ENCODE measurements at places on chromosomes 3 and 15. TPM values are rescaled to one million over a fixed set of nuclear protein-coding genes. Genes with fewer than 3 reads are reported as not detected.

The FGF7 gene
- total RNA-seq = 13.3 TPM

The TM4SF1 gene
- 48.7 TPM for total RNA-seq

The TSC22D2 gene
- total RNA-seq = 16.7 TPM

DNA sequence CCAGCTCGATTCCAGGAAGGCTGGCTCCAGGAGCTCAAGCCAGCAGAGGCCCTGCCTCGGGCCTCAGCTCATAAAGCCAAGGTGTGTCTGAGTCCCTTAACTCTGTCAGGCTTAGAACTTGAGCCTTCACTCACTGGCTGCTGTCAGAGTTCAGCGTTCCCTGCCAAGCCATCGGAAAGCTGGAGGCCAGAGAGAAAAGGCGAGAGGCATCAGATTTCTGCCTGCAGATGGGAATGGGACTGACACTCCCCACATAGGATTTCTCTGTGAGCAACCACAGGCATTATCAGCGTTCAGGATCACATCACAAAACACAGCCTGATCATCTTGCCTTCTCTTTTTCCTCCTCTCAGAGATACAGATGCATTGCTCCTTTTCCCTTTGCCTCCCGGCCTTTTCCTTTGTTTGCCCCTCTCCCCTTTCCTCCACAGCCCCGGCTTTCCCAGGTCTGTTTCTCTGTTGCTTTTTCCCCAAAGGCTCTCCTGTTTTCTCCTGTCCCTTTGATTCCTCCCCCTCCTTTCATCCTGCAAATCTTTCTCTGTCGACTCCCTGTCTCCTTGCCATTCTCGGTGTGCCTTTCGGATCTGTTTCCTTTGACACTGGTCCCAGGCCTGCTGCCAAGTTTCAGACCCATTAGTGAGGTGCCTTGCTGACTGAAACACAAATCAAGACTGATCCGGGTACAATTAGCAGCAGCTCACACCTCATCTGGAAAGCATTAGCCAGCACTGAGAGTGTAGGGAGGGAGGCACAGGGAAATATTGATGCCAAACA, 44.5 kb upstream of the BOC start:
- no peak for DNase-seq

DNA sequence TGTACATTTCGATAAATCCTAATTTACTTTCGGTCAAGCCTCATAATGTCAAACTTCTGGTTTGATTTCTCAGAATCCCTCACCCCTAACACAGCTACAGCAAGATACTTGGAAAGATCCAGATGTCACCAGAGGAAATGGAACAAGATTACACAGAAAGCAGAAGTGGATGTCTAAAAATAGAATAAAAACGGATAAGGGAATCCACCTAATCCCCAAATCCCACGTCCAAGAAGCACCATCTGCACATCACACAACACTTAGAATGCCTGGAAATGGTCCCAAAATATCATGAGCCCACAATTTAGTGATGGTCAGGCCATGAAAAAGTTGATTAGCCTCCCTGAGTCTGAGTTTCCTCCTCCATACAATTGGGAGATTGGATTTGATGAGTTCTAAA, 61.7 kb downstream of the AGTR1 start:
- DNase-seq = no peak

DNA sequence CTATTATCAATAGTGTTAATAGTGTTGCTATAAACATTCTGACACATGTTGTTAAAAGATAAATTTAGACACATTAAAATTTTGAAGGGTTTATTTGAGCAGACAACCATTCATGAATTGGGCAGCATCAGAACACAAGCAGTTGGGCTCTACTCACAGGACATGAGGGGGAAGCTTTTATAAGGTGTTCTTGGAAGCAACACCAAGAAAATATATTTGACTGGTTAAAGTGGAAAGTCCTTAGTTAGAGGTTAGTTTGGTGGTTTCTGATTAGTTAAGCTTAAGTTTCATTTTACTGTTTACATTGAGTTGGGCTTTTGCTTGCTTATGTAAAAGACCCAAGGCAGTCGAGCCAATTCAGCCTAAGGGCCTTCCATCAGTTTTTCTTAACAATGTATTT, 220.7 kb downstream of the CD47 start:
- DNase-seq = no peak

- no peak for DNase-seq
Measured at GRCh38 chr3:148879256-148879655, 14.2 kb downstream of the CPA3 start.

GRCh38 chr3:37945807-37946530, 44.6 kb upstream of the VILL start:
- DNase-seq = no peak

DNA sequence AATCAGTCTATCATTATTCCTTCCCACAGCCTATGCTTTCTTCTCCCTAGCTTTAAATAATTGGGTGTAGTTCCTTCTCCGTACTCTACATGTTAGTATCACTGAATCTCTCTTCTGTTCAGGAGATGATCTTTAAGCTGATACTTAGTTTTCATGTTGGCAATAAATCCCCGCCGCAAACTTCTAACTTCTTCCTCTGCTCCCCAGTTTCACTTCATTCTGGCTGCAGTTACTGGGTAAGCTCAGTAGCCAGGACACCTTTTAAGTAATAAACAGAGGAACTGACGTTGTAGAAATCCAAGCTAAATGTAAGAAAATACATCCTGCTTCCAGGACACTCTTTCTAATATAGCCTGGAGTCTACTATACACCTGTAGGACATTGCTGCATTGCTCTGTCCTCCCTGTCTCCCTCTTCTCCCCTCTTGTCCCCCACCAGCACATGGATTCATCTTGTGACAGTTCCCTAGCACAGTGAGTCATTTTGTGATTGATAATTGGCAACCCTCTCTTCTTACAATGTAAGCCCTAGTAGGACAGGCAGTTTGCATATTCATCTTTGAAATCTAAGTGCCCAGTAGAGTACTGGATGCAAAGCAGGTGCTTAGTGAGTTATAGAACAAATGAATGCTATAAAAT, 598.2 kb downstream of the UNC13C start:
- DNase-seq = no peak

All from colonic mucosa (tissue), 4 donors.